ENCODE measurements at places on chromosomes 7 and 10.

GRCh38 chr10:85003083-85003482, 674.7 kb downstream of the CCSER2 start:
- no peak for DNase-seq
- H3K27ac ChIP-seq = no peak overlapping the region
- H3K4me1 ChIP-seq = no peaks in the 10 kb centered on the region
- H3K36me3 ChIP-seq = peaks cover 12% of the 10 kb centered on the region

DNA sequence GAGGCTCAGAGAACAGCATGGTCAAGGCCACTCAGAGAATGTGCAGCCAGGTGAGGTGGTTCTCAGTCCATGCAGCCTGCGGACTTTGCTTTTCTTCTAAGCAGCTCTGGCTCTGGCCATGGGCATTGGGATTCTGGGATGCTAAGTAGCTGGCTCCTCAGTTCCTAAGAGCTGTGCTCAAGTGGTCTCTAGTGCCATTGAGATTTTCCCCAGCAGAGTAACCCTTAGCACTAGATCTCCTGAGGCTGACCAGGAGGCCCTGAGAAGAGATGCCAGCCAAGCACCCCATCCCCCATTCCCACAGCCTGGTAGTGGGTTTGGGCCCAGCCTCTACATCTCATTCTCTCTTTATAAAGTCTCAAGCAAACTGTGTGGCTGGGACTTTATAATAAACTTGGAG, 77.1 kb downstream of the KCNMA1 start:
- H3K27ac ChIP-seq = no peak overlapping the region
- H3K4me1 ChIP-seq = peaks cover 7% of the 10 kb centered on the region
- no peak for DNase-seq
- H3K27me3 ChIP-seq = no peaks in the 10 kb centered on the region
- no peaks in the 10 kb centered on the region for H3K36me3 ChIP-seq

DNA sequence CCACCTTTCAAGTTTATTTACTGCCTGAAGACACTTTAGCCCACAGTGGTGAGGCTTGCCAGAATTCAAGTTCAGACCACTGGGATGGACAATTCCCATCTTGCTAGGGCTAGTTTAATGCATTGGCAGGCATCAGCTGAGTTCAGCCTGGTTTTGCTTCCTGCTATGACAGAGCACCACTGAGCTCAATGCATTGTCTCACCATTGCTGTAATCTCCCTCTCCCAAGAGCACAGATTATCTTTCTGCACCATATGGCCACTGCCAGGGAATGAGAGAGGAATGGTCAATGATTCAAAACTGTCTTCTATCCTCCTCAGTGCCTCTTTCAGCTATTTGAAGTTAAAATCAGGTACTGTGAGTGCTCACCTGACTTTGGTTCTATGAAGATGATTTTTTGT, 160.8 kb downstream of the XPNPEP1 start:
- no peaks in the 10 kb centered on the region for H3K27me3 ChIP-seq
- no peaks in the 10 kb centered on the region for H3K4me1 ChIP-seq
- no peak overlapping the region for H3K27ac ChIP-seq
- no peak overlapping the region for H3K4me3 ChIP-seq

- DNase-seq = no peak
- H3K27ac ChIP-seq = no peak overlapping the region
Measured at GRCh38 chr10:31871266-31872065, 57.2 kb downstream of the ARHGAP12 start.

- H3K36me3 ChIP-seq = no peaks in the 10 kb centered on the region
- H3K4me3 ChIP-seq = no peak overlapping the region
- peaks cover 6% of the 10 kb centered on the region for H3K4me1 ChIP-seq
- no peaks in the 10 kb centered on the region for H3K27me3 ChIP-seq
Measured at GRCh38 chr10:28840202-28840601, 162.9 kb downstream of the BAMBI start.

Measured in MCF 10A (cell line).